ENCODE measurements at places on chromosomes 6 and 20.
A peak's percentile ranks its signal among the peaks of the same experiment; 100 is the strongest.

DNA sequence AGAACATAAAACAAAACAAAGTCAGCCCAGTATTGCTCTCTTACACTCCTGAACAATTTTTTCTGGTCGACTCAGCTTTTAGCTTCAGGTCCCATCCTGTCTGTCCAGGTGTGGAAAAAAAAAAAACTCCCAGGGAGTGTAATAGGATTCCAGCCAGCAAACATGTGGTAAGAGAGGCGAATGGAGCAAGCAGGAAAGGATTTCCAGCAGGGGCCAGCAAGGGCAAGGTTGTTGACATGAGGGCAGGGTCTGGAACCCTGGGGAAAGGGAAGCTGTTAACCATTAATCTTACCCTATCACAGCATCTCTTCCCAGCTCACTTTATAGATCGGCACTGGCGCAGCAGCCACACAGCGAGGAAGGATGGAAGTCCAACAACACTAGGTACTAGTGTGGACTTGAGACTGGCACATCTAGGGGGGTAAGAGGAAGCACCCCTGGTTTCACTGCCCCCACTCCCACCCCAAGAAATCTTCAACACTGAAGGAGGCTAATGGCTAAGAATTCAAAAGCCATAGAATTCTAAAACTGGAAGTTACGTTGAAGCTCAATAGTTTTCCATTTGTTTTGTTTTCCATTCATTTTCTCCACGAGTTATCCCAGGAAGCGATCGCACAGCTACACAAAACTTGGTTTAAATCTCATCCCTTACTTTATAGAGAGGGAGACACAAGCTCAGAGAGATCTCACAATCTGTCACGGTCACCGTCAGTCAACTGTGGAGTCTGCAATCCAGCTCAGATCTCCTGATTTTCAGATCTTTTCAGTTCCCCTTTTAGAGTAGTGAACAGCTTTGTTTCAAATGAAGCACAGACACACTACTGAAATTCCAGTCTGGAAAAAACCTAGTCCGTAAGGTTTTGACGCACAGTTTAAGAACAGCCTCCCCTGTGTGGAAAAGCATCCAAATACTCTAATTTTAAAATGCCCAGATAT lies 53.3 kb downstream of the SLC22A23 start:
- no peak for DNase-seq

DNA sequence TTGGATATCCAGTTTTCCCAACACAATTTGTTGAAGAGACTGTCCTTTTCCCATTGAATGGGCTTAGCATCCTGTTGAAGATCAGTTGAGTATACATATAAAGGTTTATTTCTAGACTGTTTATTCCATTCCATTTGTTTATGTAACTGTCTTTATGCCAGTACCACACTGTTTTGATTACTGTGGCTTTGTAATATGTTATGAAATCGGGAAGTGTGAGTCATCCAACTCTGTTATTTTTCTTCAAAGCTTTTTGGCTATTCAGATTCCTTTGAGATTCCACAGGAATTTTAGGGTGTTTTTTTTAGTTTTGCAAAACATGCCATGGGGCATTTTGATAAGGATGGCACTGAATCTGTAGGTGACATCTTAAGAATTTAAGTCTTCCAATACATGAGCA lies 188.3 kb downstream of the BMP7 start:
- no peak for DNase-seq

DNA sequence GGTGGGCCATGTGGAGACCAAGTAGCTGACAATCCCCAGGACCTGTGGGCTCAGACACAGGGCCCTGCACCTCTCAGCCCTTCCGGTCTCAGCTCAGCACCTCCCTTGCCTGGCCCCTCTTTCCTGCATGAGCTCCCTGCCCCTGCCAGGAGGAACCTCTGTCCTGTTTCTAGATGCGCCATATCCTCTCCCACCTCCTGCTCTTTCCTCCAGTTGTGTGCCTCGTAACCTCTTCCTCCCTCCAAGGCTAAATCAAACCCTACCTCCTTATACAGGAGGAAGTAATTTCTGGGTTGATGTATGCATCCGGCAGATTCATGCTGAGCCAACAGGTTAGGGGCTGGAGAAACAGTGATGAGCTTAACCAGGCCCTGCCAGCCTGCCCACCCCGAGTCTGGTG lies 30.9 kb downstream of the ITPR3 start:
- no peak for DNase-seq

DNA sequence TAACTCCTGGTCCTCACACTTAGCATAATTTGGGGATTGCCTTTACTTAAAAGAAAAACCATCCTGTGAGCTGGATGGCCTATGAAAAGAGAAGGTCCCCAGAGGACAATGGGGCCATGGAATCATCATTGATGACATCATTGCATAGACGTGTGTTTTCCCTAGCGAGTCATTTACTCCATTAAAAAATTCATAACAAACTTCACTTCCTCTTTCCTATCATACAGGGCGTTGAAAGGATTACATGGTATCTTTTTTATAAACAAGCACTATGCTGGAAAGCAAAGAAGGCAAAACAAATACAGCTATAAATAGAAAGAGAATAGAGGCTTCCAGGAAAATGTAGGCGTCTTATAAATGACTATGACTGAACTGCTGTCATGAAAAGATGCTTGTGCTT lies 11.3 kb upstream of the COL12A1 start:
- no peak for DNase-seq

GRCh38 chr20:62959101-62959971 lies 6.8 kb downstream of the SLC17A9 start:
- DNase-seq: no peak

DNA sequence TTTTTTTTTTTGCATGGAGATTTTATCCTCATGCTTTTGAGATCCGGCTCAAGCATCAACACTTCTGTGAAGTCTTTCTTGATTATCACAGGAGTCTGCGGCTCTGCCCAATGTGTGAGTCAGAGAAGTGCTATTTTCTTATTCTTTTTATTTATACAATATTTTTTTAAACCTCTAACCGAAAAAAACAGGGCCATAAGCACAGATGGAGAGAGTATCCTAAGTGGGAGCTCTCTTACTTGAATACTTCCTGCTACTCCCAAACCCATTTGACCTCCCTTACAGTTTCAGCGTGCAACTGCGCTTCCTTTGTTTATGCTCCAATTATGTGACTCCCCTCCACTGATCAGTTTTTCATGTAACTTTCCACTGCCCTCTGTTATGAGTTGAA lies 8.7 kb upstream of the ATXN1 start:
- DNase-seq: no peak

DNA sequence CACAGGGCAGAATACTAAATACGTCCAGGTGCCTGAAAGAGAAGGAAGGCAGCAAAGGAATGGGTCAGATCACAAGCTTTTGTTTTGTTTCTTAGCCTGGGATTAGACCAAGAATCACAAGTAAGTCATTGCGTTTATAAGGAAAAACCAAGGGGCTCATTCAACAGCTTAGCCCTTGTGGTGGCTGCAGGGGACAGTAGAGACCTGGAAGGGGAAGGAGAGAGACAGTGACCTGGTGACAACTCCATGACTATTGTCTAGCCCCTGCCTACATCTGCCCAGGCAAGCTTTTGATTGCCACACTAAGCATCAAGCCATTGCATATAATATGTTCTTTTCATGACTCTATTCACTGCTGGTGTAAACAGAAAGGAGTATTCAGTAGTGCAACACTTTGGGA lies 30.2 kb upstream of the TBC1D7 start:
- DNase-seq: no peak

- no peak for DNase-seq
These were observed 120.9 kb downstream of the COL12A1 start for GRCh38 chr6:75084872-75085381.

DNA sequence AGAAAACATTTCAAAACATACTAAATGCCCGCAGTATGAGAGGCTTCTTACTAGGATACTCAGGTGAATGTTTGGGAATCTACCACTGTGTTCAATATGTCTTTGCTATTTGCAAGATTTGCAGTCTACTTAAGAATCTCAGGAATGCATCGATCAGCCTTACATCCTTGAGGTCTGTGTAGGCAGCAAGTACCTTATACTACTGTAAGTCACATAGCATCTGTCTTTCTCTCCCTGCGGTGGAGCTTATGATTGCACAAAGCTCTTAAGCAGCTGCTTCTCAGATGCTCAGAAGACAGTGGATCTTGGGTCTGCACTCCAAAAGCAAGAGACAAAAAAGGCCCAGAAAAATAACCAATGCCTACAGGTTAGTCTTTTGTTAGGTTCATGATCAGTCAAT lies 21.4 kb downstream of the PCSK2 start:
- DNase-seq: no peak

DNA sequence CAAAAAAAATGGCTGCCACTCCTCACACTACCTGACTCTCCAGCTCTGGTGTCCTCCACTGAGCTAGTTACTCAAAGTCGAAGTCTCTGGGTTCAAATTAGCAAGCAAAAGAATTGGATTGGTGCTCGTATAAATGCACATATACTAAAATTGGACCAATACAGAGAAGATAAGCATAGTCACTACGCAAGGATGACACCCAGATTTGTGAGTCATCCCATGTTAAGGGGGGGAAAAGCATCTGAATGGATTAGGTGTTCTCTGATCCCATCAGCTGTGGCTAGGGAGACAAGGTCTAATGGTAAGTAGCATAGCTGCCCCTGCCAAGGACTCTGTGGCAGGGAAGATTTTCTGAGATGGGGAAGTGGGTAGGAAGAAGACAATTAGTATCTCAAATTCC lies 18.3 kb upstream of the AMD1 start:
- peak; percentile 12 for DNase-seq

DNA sequence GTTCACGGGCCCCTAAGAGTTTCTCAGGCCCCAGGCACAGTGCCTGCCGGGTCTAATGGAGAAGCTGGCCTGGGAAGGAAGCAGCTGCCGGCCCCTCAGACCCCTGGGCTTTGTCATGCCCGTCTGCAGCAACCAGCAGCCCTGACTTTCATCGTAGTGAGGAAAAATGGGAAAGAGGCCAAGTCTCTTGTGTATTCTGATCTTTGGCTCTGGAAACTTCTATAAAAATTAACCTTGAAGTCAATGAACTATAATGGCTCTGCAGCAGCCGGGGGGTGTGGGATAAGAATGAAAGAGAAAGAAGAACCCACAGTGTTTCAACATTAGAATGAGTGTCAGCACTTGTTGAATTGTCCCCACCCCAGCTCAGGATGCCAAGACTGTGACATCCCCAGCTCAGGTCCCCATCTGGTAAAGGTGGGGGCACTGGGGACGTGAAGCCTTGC lies 12.9 kb downstream of the TGM2 start:
- no peak for DNase-seq

- DNase-seq: peak; percentile 73
These were observed 12.3 kb downstream of the TGM2 start for GRCh38 chr20:38152621-38153221.

- no peak for DNase-seq
These were observed 20.8 kb downstream of the SRC start for GRCh38 chr20:37366743-37367142.

DNA sequence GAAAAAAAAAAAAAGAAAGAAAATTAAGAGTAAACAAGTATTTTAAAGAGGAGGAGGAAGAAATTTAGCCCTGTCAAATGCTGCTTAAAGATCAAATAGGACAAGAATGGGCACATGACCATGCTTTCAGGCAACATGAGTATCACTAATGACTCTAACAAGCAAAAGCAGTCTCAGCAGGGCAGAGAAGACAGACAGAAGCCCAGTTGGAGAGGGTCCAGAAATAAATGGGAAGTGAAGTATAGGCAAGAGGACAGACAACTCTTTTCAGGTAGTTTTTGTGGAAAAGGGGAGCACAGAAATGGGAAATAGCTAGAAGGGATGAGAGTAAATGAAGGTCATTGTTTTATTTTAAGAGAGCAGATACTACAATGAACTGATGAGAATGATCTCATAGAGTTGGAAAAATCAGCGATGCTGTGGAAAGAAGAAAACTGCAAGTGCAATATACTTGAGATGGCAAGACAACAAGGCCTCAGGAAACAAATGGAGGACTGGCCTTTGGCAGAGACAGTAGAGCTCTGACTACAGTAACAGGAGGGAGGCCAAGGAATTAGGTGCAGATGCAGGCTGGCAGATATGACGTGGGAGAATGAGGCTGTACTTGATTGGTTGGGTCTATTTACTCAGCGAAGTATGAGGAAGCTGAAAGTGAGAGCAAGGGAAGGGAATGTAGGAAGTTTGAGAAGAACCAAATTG lies 40.3 kb downstream of the KIF6 start:
- no peak for DNase-seq

- no peak for DNase-seq
These were observed 9.3 kb upstream of the NNAT start for GRCh38 chr20:37511610-37512275.

DNA sequence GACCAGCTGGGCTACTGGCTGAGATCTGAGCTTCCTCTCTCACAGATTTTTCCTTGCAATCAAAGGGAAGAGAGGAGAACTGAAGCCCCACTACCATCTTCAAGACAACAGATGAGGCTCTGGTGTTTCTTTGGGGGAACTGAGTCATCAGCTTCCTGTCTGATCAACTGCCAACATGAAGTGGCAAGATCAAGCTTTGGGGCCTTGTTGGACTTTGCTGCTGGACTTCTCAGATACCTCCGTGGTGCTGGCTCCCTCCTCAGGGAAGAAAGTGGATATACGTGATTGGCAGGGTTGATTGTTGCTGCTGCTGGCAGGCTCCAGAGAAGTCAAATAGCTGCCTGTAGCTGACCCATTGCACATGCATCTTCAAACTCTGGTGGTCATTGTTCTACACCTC lies 3.6 kb upstream of the TOX2 start:
- DNase-seq: no peak

- no peak for DNase-seq
These were observed 23.4 kb upstream of the PTGIS start for GRCh38 chr20:49591217-49591865.

GRCh38 chr6:137046871-137047412 lies 2.2 kb upstream of the IL20RA start:
- no peak for DNase-seq

DNA sequence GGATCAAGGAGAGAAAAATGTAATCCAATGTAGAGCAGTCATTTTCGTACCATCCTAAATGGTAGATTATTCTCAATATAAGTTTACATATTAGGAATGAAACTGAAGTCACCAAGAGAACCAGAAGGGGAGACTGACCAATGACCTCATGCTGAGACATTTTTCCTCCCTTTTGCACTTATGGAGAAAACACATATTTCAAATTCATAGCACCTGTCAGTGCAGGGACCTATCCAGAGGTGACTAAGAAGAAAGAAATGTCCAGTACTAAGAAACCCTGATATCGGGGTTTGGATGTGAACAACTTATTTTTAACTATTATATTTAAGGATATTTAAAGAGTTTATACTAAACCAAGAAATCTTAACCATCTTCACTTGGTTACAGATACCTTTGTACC lies 16.6 kb upstream of the LYRM2 start:
- DNase-seq: no peak

- DNase-seq: no peak
These were observed 1.4 kb upstream of the LAMA5 start for GRCh38 chr20:62368392-62368975.

- DNase-seq: no peak
These were observed 746 bp upstream of the PRND start for GRCh38 chr20:4720977-4721349.

All from bone marrow (tissue), 2 donors.